ENCODE measurements at places on chromosomes 5 and 9.

DNA sequence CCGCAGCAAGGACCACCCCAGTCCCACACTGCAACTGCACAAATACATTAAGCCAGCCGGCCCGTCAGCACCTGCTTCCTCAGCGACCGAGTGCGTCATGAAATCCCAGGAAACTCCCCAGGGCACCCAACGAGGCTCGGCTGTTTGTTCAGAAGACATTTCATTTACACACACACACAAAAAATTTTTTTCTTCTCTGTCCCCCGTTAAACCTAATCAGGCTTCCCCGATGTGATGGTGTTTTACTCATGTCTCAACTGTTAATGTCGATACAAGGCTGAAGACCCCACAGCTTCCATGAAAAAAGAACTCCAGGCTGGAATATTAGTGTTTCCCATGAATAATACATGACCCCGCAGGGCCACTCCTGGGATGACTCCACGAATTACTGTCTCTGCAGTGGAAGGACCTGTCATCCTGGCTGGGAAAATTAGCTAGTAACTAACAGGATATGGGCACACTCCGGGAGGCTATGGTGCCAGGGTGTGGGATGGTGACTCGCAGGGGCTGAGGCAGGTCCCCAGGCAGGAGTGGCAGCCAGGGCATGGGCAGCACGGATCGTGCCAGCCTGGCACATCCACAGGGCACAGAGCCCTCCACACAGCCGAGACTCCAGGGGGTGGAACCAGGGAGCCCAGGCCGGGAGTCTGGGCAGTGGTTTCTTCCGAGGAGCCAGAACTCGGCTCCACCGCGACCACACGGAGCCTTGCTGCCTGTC, 102.4 kb downstream of the VAV2 start:
- peak; percentile 84 for DNase-seq

- DNase-seq: no peak
Measured at GRCh38 chr9:115262952-115263351, 145.0 kb upstream of the TNC start.

- peak; percentile 93 for DNase-seq
Measured at GRCh38 chr9:101311758-101312420, 72.9 kb downstream of the BAAT start.

- no peak for DNase-seq
Measured at GRCh38 chr5:10577371-10578292, 13.8 kb downstream of the ANKRD33B start.

GRCh38 chr9:120396418-120396817, 183.5 kb downstream of the CDK5RAP2 start:
- no peak for DNase-seq

DNA sequence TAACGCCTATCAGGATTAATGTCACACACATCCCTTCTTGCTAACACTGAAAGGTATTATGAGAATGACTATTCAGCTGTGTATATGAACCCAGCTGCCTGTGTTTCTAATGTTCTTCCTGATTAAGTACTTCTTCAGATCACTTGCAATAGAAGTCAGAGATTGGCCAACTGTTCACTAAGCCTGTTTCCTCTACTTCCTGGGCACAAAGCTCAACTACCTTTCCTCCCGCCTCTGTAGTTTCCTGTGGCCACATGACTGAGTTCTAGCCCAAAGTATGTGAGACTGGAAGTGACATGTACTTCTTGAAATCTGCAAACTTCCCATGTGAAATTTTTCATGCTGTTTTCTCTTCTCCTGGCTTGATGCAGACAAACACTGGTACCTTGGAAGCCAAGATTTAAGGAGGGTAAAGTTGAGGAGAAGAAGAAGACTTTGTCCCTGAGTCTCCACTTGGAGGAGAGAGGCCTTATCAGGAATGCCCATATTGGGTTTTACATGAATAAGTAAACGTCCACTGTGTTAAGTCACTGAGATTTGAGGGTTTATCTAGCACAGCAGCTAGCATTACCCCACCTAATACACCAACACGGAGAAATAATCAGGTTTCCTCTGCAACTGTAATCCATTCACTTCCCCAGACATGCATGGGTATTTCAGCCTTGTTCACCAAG, 58.6 kb downstream of the SLIT3 start:
- no peak for DNase-seq

- DNase-seq: no peak
Measured at GRCh38 chr9:76607730-76608436, 148.9 kb downstream of the GCNT1 start.

DNA sequence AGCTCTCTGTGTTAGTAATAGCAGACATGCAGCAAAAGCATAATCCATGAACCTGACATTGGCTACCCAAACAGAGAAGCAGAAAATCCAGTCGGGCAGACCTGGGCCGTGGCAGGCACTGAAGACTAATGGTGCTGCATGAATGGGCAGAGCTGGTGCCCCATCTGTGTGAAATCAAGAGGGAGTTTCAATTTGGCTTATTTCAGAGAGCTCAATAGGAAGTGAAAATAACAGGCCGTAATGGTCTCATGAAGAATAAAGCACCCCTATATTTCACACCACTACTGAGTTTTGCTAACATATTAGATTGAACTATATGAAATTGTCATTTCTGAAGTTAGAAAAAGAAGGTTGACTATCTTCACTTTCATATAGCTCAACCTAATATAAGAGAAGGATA, 149.7 kb downstream of the ENC1 start:
- no peak for DNase-seq

DNA sequence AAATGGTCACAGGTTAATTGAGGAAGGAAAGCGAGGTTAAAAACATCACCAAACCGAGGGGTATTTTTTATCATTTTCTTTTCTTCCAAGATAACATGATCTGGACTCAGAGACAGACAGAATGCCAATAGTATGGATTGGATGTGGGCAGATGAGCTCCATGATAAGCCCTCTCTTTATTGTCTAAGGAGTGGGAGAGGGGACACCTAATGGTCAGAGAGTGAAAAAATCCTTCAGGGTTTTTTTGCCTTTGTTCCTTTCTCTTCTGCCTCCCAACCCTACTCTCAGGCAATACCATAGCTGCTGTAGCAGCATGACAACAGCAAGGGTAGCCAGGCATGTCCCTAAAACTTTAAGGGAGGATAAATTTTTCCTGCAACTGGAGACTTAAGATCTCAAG, 94.7 kb downstream of the DIRAS2 start:
- no peak for DNase-seq

GRCh38 chr5:110851357-110851756, 112.5 kb downstream of the SLC25A46 start:
- DNase-seq: no peak

DNA sequence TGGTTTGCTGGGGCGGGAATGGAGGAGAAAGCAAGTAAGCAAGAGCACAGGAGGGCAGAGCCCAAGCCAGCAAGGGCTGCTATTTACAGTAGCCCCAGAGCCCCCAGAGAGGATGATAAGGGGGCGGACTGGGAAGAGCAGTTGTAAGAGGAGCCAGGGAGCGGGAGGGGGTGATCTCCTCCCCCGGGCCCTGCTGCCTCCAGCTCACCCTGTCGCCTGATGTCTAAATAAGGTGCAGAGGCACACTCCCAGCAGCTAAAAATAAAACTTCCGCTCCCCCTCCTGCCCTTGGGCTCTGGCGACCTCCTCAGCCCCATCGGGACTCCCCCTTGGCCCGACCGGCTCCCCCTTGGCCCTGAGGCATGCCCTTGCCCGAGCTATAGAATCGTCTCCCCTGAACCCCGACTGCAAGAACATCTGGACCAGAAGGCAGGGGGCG, 14.4 kb upstream of the CCDC69 start:
- DNase-seq: peak; percentile 72

- DNase-seq: no peak
Measured at GRCh38 chr9:88979021-88979420, 12.2 kb upstream of the S1PR3 start.

DNA sequence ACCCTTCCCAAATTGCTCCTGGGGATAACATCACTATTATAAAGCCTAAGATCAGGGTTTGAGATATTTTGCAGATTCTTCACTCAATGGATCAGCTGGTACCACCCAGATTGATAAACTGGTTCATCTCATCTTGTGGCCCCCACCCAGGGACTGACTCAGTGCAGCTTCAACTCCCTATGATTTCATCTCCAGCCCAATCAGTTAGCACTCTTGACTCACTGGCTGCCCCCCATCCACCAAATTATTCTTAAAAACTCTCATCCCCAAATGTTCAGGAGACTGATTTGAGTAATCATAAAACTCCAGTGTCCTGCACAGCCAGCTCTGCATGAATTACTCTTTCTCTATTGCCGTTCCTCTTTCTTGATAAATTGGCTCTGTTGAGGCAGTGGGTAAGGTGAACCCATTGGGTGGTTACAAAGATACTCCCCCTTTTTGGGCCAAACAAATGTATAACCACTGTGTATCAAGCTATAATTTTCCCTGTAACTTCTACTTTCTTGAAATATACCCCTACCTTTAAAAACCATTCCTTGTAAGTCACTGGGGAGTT, 263.3 kb upstream of the IL12B start:
- no peak for DNase-seq

DNA sequence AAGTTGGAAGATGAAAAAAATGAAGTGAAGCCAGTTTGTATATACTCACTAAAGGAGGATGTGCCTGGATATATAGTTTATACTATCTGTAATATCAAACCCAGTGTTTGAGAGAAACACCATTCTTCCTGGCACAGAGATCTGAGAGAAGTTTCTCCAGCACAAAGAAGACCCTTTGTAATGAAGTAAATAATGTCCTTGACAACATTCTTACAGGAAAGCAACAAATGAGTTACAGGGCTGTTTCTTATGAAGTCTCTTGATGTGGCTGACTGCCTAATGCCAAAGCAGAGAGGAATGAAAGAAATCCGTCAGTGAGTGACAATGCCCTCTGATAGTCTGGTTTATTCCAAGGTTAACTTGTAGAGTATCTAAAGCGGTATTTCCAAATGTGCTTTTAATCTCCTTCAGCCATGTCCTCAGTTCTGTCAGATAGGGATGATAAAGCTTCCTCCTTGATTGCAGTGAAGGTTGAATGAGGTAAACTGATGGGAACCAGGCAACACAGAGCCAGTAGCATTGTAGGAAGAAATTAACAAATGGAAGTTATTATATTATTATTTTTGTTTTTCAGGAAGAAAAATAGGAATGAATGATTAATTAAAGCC, 123.1 kb upstream of the ZNF608 start:
- DNase-seq: no peak

DNA sequence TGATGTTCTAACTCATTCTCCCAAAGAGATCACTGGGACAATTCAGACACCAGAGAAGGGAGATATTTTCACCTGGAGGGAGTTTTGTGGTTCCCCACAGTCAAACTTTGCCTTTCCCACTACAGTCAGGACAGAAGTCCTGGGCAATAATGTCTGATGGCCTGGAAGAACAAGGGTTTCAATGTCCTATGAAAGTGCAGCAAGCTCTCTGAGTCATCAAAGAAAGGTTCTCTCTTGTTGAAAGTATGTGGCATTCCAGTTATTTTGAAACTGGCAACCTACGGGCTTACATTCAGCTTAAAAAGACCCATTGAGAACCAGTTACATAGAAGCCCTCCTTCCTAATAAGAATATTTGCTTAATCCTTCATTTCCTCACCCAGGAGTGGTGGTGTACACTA, 103.9 kb downstream of the INSYN2B start:
- no peak for DNase-seq

- DNase-seq: peak; percentile 24
Measured at GRCh38 chr9:110821064-110821463, 152.5 kb downstream of the MUSK start.

- DNase-seq: no peak
Measured at GRCh38 chr9:116809656-116810055, 122.6 kb downstream of the TRIM32 start.

DNA sequence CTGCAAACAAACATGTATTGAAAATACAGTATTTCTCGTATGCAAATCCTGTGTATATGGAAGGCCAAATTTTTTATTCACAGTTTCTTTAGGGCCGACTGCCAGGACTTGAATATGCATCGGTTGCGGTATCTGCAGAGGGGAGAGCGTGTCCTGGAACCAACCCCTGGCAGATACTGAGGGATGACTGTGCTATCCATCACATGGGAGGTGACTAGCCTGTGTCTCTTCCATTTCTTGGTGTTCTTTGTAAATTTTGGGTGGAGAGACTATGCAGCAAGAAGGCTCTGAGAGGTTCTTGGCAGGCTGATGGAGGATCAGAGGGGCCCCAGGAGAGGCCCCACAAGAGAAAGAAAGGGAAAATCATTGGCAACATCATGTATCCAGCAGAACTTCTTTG, 384.3 kb downstream of the YTHDC2 start:
- DNase-seq: peak; percentile 55

GRCh38 chr5:106397700-106398099, 1273.0 kb downstream of the EFNA5 start:
- DNase-seq: peak; percentile 1

DNA sequence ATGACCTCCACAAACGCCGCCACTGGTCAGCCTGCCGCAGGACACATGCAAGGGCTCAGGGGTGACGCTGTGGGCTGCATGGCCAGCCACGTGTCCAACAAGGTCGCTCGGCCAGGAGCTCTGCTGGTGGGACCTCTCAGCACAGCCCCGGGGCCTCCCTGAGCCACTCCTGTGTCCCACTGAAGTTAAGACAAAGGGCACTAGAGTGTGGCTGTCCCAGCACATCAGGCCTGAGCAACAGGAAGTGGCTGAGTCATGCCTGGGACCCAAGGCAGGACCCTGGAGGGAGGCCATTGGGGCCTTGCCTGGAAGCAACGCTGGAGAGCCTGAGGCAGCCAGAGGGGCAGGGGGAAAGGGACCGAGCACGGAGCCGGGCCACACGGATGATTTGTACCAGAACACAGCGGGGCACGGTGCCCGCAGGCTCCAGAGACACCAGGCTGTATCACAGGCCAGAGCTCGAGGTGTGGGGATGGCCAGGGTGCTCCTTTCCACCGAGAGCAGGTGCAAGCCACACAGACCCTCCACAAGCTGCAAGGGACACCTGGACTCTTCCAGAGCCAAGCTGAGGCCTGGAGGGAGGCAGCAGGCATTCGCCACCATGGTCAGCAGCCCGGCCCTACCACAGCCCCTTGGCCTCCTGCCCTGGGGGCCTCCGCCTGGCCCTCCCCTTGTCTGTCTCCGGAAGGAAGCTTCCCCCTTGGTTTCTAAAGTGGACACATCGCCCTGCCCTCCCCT, 6.5 kb upstream of the TMEM210 start:
- no peak for DNase-seq

GRCh38 chr5:112923148-112923917, 1.3 kb upstream of the REEP5 start:
- no peak for DNase-seq

GRCh38 chr9:86353655-86354010, 577 bp downstream of the TUT7 start:
- DNase-seq: peak; percentile 67

DNA sequence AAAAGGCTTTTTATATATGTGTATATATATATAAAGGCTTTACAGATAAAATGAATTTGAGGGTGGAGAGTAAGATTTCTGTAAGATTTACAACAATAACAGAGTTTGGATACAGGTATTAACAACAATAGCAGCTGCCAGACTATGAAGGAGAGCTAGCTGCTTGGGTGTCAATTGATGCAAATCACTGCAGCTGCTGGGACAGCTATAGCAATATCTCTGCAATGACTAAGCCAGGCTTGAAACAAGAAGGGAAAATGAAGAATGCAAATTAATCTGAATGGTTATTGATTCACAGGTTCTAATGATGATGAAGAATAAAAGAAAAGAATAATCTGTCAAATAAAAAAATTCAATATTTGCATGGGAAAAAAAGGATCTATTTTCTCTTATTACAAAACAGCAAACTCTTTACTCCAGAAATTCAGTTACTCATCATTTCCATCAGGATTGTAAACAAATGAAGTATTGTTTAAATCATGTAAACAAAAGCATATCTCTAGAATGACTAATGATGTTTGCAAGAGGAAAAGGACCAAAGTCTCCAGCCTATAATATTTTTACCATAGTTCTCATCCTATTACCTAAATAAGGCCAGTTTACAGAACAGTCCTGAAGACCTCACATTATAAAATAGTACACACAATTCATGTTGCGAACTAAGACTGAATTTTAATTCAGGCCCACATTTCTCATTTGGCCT, 219.0 kb downstream of the HTR1A start:
- DNase-seq: no peak

All from tongue (tissue), 3 donors.